ENCODE measurements at places on chromosomes 7 and 10. TPM values are rescaled to one million over a fixed set of nuclear protein-coding genes. Genes with fewer than 3 reads are reported as not detected.
A peak's percentile ranks its signal among the peaks of the same experiment; 100 is the strongest.

DNA sequence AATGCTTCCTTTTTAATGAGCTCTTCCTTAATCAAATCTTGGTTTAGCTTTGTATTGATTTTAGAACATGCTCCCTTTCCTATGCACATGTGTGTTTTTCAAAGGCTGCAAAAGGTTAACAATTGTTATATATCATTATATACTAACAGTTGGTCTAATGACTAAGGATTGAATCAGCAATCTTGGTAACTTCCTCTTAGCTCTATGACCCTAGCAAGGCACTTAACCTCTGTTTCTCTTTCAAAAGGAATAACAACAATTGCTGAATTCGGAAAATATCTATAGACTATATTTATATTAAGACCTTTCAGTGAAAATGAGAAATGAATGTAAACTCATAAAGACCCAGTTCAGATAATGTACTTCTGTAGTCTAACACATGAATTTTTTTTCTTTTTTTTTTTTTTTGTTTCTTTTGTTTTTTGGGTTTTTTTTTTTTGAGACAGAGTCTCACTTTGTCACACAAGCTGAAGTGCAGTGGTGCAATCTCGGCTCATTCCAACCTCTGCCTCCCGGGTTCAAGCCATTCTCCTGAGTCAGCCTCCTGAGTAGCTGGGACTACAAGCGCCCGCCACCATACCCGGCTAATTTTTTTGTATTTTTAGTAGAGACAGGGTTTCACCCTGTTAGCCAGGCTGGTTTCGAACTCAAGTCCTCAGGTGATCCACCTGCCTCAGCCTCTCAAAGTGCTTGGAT is 48.8 kb downstream of the HOXA1 start:
- DNase-seq = no peak

DNA sequence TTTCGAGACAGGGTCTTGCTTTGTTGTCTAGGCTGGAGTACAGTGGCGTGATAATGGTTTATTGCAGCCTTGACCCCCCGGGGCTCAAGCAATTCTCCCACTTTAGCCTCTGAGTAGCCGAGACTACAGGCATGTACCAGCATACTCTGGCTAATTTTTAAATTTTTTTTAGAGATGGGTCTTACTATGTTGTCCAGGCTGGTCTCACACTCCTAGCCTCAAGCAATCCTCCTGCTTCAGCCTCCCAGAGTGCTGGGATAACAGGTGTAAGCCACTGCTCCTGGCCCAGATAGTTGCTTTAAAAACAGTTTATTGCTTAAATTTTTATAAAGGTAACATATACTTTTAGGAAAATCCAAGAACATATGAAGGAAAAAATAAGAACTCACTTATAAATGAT is 26.3 kb downstream of the NEURL1 start:
- DNase-seq = no peak

DNA sequence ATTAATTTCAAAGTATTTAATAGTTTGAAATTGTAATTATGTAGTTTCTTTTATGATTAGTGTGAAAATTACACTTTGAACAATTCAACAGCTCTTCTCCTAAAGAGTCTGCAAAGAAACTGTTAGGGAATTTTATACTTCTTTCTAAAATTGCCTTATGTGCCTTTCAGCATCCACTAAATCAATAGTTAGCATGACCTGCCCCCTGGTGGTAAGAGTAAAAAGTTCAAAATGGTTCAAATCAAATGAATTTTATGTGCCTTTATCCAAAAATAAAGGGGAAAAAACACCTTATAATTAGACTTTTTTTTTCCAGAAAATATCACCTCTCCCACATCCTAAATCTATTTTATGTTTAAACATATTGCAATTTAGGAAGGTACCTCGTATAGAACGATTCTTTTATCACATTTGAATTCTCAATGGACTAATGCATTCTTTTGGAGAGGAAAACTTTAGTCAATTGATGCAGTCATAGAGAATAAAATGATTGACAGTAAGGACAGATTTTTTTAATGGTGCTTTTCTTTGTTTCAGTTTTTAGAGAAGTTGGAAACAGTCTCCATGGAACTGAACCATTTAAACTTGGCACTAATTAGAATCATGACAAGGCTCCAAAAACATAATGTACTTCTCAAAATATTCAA is 163.7 kb downstream of the SEMA3D start:
- DNase-seq = no peak

- DNase-seq = no peak
These were observed 2.4 kb downstream of the CHST12 start for GRCh38 chr7:2405601-2406345.

DNA sequence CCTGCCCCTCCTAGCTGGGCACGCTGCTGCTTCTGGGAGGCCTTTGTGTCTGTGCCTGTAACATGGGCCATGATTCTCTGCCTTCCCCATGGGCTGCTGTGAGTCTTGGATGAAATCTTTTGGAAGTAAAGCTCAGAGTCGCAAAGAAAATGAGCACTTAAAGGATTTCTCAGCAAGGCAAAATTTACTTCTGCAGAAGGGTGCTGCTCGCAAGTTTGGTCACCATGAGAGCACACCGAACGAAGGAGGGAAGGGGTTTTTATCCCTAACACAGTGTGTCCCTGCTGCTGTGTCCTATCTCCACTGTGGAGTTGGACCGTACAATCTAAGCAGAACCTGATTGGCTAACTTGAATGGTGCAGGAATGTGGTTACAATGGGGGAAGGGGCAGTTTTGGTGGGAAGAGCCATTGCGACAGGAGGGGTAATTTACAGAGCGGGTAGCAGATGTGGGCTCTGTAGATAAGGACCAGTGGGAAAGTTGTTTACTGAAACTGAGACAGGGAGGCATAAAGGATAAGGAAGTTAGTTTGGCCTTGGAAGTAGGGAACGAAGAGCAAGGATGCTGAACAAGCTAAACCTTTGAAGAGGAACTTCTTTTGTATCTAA is 57.5 kb downstream of the FANK1 start:
- DNase-seq = no peak

DNA sequence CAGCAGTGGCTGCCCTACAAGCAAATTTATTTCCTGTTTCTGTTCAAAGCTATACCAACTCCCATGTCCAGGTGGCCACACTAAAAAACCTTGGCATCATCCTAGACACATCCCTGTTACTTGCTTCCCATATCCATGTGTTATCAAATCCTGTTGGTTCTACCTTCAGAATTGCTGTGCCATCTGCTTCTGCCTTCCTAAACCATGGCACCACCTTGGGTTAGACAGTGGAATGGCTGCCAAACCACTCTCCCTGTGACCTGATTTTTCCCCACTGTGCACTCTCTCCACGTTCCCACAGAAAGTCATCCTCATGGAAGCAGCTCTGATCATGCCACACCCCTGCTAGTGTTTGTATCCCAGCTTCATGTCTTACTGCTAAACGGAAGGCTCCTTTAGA is 697.6 kb upstream of the GALNT17 start:
- no peak for DNase-seq

DNA sequence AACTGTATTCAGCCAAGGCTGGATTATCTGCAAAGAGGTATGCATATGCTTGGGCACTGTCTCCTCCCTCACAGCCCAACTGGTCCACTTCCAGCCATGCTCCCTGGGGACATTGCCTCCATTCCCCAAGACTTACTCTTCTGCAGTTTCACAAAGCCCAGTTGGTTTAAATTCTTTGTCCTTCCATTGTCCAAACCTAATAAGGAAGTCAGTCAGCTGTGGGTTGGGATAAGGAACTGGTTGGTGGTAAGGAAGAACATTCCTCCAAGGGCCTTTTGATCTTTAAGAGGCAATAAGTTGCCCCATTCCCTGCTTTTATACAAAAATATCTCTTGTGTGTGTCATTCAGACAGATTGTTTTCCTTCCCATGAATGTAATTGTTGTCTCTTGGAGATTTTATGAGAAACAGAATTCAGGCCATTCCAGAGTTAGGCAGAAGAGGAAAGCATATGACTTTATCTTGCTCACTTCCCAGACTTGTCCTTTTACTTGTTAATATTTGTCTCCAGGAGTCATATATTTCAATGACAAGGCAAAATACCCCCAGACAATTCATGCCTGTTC is 673.7 kb downstream of the SUGCT start:
- DNase-seq = peak; percentile 93

- no peak for DNase-seq
These were observed 164.1 kb upstream of the ADO start for GRCh38 chr10:62640411-62640810.

DNA sequence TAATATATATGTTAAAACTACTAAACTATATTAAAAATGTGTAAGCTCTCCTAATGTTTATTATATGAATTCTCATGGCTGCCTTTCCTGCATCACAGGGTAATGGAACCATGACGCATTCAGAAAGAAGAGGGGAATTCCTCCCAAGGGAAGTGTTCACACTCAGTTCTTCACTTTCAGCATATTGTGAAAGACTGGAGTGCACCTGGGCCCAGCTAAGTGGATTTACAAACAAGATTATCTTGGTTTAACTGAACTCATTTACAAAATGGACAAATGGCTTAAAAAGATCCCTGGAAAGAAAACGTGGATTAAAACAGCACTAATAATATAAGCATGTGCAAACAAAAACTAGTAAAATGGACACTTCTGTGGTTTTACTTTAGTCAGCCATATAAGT is 149.8 kb downstream of the DOCK4 start:
- DNase-seq = peak; percentile 73

- no peak for DNase-seq
These were observed 45.4 kb downstream of the CHST3 start for GRCh38 chr10:72009425-72010081.

DNA sequence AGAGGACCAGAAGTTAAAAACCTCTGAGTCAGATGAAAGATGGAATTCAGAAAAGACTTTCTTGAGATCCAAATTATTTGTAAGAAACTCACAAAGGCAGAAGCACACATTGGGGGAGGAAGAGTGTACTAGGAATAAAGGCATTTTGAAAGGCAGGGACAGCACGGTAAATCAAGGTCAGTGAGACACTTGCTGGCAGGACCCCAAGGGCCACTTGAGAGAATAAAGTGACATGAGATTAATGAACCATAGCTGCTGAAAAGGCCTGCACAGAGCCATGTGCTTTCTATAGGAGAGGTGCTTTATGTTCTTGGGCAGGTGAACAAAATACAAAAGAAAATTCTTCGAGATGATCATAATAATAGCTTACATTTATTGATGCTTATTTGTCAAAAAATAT is 929.9 kb upstream of the MBL2 start:
- DNase-seq = no peak

- DNase-seq = no peak
These were observed 278.7 kb downstream of the DOCK4 start for GRCh38 chr7:111927353-111928019.

DNA sequence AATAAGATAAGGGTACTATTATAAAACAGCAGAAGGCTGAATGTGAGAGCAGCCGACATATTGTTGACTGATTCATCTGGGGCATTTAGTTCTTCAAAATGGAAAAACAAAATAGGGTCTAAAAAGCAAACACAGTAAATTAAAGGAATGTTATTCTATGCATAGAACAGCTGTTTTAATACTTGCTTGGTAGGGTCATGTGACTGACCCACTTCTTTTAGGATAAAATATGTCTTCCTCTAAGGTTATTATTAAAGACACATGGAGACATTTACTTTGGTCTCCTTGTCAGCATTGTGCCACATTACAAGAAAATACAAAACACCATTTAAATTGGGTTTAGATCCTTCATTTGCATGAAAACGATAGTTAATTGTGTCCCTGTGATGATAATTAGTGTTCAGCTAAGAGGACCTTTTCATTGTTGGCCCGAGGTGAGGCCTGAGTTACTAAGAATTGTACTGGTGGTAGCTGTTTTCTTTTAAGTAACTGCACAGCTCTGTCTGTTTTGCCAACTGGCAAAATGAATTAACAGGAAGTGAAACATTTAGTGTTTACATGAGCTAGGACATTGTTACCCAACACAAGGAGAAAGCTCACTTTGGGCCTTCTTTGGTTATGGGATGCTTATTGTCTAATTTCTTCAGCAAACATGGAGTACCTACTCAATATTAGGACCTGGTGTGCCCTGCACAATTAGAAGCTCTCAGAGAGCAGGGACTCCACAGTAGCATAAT is 764.4 kb downstream of the LRMDA start:
- DNase-seq = no peak

SYNPO2L gene
- not detected for total RNA-seq

PKD2L1 gene
- not detected for total RNA-seq

NACAD gene
- total RNA-seq = 3.9 TPM

SORCS1 gene
- total RNA-seq = not detected

Data from epithelial cell of proximal tubule (primary cell).